ENCODE measurements at places on chromosomes 5 and 9.
A peak's percentile ranks its signal among the peaks of the same experiment; 100 is the strongest.

- DNase-seq: no peak
These were observed 198.7 kb upstream of the MPDZ start for GRCh38 chr9:13478160-13478559.

DNA sequence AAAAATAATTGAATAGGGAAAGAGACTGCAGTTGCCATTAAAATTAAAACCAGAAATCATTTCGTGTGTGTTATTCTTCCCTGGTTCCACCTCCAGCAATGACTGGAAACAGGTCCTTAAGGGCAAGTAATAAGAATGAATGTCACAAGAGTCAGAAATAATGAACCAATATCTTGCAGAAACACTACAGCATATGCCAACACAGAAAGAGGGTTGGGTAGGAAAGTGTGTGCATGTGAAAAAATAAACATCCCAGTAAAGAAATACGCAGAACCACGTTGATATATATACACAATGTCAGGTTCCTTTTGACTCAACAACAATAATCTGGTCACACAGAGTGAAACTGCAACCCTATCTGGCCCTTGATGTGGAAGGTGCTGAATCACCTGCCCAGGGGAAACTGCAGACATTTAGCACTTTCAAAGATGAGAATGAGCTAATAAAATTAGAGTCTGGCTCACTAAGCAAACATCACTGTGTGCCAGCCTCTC lies 15.0 kb downstream of the HMHB1 start:
- DNase-seq: no peak

- no peak for DNase-seq
These were observed 401.4 kb downstream of the PSAT1 start for GRCh38 chr9:78698371-78698770.

DNA sequence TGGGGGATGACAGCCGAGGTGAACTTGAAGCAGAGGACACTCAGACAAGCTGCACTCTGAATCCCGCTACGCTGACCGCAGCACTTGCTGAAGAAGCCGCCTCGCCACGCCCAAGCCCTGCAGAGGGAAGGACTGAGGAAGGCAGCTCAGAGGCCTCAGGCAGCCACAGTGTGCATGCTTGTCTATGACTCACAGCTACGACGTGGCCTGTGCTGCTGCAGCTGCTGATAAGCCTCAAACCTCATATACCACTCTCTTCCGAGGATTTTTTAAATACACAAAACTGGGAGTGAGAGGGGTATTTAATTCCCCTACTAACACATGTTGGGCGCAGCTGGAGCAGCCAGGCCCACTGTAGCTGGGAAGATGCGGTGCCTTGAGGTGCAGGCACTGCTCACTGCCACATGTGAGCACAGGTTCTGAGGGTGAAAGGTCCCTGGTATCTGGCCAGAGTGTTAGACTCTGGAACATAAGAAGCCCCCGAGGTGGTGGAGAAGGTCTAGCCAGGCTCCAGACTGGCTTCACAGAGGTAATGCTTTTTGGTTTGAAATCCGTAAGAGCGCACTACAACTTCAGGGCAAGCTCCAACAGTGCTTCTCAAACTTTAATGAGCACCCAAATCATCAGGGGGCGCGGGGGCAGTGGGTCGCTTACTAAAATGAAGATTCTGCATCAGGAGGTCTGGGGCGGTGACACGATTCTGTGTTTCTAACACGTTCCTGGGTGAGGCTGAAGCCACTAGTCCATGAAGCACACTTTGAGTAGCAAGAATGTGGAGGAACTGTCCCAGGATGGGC lies 196.8 kb downstream of the AUH start:
- peak; percentile 92 for DNase-seq

DNA sequence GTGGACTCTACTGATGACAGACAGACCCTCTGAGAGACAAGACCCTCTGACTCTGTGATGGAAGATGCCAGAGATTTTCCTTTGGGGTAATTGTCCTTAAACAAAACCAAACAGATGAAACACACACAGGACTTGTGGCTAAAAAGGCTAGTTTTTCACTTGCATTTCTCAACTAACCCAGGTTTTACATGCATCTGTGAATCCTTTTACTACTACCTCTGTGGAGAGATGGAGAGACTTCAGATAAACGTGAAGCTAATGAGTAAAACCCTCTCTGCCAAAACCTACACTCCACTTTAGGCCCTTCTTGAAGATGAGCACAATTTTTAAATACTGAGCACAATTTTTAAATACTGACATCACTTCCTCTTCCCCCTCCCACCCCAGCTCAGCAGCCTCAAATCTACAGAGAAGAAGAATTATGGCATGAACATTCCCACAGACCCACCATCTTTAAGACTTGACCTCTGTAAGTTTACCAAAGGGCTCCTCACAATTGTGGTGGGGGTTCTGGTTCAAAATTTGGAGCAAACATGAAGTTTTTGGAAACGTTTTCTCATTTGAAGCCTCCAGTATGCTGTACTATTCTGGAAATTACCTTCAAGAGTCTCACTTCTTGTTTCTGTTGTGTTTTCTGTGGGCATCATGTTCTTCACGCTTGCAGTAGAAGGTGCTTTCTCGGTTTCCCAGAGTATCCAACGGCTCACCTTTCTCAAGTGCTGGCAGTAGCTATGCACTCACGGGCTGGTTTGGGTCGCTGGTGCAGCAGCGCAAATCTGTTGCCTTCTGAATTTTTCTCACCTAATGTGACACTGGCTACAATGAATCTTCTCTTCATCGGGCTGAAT lies 42.7 kb downstream of the ACER2 start:
- DNase-seq: no peak

GRCh38 chr9:98240475-98240874 lies 15.0 kb downstream of the TBC1D2 start:
- no peak for DNase-seq

- no peak for DNase-seq
These were observed 217.2 kb downstream of the MELK start for GRCh38 chr9:36789886-36790285.

DNA sequence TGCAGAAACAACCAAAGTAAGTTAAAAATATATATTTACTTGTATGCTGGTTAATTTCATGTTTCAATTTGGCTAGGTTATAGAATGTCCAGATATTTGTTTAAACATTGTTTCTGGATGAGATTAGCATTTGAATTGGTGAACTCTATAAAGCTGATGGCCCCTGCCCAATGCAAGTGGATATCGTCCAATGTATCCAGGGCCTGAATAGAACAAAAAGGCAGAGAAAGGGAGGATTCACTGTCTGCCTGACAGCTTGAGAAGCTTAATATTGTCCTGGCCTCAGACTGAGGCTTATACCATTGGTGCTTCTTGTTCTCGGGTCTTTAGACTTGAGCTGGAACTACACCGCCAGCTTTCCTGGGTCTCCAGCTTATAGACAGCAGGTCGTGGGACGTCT lies 446.7 kb upstream of the ACTBL2 start:
- no peak for DNase-seq

DNA sequence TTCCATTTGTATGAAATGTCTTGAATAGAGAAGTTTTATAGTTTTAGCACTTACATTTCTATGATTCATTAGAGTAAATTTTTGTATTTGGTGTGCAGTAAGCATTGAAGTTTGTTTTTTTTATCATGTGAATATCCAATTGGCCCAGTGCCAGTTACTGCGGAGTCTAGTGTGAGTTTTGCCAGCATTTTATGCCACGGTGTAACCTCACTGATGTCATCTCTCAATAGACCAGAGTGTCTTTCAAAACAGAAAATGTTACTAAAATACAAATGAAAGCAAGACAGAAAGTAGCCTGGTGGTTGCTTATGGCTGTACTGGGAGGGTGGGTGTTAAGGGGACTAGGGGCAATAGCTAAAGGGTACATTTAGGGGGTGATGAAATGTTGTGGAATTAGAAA lies 62.8 kb downstream of the IPPK start:
- peak; percentile 30 for DNase-seq

GRCh38 chr5:121731377-121731776 lies 120.3 kb upstream of the FTMT start:
- DNase-seq: no peak

DNA sequence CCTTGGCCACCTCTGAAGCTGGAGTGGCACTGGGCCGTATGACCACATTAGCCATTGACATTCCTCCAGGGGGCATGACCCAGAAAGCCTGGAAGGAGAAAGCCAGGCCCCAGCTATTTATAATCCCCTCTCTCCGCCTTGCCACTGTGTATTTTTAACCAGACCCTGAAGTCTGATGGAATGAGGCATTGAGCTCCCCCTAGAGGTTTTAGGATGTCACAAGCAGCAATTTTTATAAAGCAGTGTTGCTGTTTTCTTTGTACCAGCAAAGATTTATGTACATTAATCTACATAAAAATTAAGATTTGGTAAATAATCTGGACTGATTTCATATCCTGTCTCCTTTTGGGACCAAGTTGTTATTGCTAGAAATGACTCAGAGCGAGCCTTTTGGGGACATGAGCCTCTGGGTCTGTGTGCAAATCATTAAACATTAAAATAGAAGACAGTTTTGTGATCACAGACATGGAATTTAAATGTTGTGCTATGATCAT lies 127.1 kb downstream of the TRIO start:
- peak; percentile 49 for DNase-seq

- no peak for DNase-seq
These were observed 35.3 kb upstream of the SMIM32 start for GRCh38 chr5:136228136-136228757.

DNA sequence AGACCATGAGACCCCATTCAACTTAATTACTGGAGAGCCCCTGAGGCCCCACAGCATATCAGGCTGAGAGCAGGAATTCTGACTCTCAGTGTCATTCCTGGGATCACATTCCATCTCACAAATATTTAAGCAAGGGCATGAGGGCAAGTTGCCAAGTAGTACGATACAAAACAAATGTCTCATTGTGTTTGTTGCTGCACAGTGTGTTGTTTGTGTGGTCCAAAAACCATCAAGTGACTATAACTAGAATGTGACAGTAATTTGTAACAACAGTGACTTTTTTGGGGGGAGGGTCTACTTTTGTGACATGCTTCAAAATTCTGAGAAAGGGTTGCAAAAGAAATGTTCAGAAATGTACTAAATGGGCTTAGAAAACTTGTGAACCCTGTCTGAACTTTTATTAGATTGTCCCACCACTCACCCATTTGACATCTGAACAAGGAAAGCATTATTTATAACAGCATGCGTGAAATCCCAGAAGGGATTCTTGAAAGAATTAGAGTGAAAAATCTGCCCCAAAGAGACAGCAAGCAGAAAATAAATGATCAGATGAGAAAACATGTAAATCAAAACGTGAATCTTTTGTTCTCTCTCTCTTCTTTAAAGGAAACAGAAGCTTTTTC lies 347.0 kb downstream of the NTRK2 start:
- DNase-seq: no peak

GRCh38 chr9:112640311-112640710 lies 77.6 kb downstream of the INIP start:
- no peak for DNase-seq

DNA sequence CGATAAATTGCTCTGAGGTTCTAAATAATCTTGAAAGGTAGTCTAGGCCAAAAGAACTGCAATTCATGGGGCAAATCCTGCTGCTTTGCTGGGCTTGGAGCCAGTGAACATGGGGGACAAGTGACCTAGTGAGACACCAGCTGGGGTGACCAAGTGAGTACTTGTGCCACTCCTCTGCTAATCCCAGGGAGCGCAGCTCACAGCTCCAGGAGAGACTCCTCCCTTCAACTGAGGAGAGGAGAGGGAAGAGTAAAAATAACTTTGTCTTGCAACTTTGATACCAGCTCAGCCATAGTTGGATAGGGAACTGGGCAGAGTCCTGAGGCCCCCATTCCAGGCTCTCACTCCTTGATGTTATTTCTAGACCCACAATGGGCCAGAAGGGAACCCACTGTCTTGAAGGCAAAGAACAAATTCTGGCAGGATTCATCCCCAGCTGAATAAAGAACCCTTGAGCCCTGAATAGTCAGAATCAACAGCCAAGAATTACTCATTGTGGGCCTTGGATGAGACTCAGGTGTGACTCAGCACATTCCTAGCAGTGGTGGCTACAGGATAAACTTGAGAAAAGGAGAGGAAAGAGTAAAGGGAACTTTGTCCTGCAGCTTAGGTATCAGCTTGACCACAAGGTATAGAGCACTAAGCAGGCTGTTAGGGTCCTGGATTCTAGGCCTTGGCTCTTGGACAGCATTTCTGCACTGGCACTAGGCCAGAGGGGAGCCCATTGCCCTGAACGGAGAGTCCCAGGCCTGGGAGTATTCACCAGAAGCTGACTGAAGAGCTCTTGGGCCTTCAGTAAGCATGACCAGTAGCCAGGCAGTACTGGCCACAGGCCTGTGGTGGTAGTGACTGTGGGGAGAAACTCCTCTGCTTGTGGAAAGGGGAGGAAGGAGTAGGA lies 288.3 kb upstream of the CDH18 start:
- DNase-seq: no peak

Measured in HFF-Myc (cell line).